ENCODE measurements at places on chromosomes 5 and 9.

DNA sequence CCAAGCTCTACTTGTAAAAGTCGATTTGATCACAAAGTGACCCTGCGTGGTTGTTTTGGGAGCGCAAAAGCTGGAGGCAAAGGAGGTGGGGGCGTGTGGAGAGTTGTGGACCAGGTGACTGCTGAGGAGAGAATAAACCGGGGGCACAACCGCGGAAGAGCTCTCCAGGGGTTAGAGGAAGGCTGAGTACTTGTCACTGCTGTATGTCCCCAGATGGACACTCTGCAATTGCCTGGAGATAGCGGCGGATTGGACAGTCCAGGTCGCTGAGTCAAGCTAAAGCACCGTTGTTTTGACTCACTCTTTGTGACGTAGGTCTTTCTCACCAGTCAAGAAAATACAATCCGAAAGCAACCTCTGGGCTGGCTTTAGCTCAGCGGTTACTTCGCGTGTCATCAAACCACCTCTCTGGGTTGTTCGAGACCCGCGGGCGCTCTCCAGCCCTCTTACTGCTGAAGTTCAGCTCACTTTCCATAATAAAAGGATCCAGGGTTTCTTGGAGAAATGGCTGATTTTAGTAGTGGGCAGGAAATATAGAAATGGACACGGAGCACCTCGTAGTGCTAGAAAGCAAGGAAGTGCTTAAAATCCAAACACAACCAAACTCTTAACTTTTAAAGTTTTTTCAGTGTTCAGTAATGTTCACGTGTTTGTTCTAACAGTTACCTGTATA lies 25.7 kb downstream of the ZMAT2 start:
- no peaks in the 10 kb centered on the region for H3K27me3 ChIP-seq
- no peaks in the 10 kb centered on the region for H3K36me3 ChIP-seq
- H3K4me1 ChIP-seq, result no peaks in the 10 kb centered on the region
- no peak overlapping the region for H3K4me3 ChIP-seq
- DNase-seq, result no peak
- H3K27ac ChIP-seq, result no peak overlapping the region

DNA sequence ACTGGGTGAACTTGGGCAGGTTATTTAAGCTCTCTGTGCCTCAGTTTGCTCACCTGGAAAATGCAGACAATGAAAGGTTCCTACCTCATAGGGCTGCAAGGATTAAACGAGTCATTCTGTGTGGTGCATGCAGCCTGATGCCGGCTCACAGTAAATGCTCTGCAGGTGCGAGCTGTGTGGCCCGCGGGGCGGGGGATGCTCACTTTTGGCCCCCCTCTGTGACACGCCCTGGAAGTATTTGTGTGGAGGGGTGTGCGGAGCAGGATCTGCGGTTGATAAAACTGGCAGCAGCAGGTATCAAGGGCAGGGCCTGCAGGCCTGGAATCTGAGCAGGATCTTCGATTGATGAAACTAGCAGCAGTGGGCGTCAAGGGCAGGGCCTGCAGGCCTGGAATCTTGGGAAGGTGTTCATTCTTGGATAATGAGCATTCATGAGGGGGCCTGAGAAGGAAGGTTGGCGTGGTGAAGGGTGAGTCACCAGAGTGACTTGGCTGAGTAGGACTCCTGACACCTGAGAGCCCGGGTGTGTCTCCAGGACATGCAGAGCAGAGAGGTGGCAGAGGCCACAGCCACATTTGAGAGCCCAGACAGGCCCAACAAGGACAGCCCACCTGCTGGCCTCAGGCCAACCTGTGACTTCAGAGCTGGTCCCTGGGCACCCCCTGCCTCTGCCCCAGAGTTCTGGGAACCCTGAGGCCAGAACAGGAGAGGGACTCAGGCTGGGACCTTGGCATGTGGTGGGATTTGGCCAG lies 11.9 kb downstream of the UNC5A start:
- H3K4me3 ChIP-seq, result no peak overlapping the region
- H3K27me3 ChIP-seq, result peaks cover 61% of the 10 kb centered on the region
- DNase-seq, result no peak
- H3K36me3 ChIP-seq, result no peaks in the 10 kb centered on the region
- no peak overlapping the region for H3K27ac ChIP-seq

- no peaks in the 10 kb centered on the region for H3K4me1 ChIP-seq
- no peak overlapping the region for H3K4me3 ChIP-seq
- no peak for DNase-seq
Measured at GRCh38 chr5:145548097-145548496, 287.0 kb downstream of the PRELID2 start.

- DNase-seq, result no peak
- peaks cover 12% of the 10 kb centered on the region for H3K4me1 ChIP-seq
- H3K36me3 ChIP-seq, result no peaks in the 10 kb centered on the region
Measured at GRCh38 chr5:122772446-122772845, 2.4 kb upstream of the SNX2 start.

DNA sequence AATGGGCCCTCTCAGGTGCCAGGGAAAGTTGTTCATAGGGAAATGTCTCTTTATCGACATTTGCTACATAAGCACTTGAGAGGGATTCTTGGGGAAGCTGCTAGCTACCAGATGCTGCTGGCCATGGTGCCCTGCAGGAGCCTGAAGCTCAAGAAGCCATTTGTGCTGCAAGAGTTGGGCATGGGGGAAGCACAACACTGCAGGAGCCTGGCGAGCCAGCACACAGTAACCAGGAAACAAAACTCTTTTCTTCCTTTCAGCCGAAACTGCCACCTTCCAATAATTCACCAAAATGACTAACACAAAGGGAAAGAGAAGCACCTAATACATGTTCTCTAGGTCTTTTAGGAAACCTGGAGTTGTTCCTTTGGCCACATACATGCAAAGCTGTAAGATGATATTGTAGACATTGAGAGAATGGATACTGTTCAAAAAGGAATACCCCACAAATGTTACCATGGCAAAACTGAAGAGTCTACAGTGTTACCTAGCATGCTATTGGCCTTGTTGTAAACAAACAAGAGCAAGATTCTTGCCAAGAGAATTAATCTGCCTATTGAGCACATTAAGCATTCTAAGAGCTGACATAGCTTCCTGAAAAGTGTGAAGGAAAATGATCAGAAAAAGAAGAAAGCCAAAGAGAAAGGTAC lies 26.1 kb upstream of the LARP1 start:
- H3K27me3 ChIP-seq, result no peaks in the 10 kb centered on the region
- no peaks in the 10 kb centered on the region for H3K36me3 ChIP-seq
- H3K4me1 ChIP-seq, result no peaks in the 10 kb centered on the region
- no peak for DNase-seq

GRCh38 chr5:106154280-106154716 lies 1516.4 kb downstream of the EFNA5 start:
- DNase-seq, result no peak
- no peak overlapping the region for H3K4me3 ChIP-seq
- H3K27ac ChIP-seq, result no peak overlapping the region
- no peaks in the 10 kb centered on the region for H3K36me3 ChIP-seq
- H3K27me3 ChIP-seq, result no peaks in the 10 kb centered on the region
- no peaks in the 10 kb centered on the region for H3K4me1 ChIP-seq
